ENCODE measurements at places on chromosomes 2 and 18.

DNA sequence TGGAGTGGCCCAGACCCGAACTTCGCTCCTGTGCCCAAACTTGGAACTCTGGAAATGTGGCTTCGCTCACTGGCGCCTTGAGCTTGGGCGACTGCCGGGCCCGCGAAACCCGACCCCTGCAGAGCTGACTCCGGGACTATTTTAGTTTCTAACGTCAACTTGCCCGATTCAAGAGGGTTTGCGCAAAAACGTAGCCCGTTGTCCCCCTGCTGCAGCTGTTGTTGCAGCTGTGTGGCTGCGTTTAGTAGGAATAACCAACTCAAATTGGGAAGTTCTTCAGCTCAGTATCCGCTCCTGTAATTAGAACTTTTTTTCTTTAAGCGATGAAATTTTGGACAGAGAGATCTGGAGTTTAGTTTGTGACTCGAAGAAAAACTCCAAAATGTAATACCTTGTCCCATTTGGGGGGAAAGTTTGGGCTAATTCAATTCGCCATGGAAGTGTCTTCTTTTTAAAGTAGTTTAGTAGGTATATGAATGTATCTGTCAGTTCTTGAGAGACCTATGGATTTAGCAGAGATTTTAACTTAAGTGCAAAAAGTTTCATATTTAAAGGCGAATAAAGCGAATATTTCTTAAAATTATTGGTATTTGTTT, 559 bp downstream of the MYL12A start:
- no peak for DNase-seq

DNA sequence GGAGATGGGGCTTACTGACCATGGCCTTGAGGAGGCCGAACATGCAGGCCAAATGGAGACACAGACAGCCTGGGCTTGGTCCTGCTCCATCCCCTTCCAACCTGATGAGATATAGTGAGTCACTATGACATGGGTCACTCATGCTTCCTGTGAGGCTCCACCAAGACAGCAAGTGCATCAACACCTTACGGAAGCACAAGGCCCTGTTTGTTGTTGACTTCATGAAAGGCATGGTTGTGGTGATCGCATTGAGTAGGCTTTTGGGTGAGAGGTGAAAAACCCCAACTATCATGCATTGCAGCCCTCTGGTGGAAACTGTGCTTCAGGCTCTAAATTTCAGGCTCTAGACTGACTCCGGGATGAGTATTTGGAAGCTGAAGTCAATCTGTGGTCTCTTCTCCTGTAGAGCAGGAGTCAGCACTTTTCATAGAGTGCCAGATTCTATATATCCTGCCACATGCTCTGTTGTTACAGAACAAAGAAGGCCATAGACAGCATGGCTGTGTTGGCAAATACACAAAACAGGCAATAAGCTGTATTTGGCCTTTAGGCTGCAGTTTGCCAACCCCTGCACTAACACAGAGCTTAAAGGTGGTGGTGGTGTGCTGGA, 10.1 kb downstream of the IL37 start:
- DNase-seq, result no peak

- DNase-seq, result no peak
Observed at GRCh38 chr2:159516241-159516758, 100.0 kb downstream of the BAZ2B start.

DNA sequence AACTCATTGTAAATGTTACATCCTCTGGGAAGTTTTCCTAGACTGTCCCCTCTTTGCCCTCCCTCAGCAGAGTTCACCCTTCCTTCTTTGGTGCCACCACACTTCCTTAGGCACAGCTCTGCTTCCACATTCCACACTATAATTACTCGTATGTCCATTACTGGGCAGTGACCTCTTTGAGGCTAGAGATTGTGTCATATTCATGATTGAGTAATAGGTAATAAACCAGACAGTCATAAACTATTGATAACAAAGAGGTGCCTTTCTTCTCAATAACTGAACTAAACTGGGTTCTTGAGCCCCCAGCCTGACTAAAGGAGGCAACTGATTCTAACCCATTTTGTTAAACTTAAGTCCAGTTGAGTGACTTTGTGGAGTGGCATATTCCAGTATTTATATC, 28.3 kb downstream of the MYO3B start:
- no peak for DNase-seq

DNA sequence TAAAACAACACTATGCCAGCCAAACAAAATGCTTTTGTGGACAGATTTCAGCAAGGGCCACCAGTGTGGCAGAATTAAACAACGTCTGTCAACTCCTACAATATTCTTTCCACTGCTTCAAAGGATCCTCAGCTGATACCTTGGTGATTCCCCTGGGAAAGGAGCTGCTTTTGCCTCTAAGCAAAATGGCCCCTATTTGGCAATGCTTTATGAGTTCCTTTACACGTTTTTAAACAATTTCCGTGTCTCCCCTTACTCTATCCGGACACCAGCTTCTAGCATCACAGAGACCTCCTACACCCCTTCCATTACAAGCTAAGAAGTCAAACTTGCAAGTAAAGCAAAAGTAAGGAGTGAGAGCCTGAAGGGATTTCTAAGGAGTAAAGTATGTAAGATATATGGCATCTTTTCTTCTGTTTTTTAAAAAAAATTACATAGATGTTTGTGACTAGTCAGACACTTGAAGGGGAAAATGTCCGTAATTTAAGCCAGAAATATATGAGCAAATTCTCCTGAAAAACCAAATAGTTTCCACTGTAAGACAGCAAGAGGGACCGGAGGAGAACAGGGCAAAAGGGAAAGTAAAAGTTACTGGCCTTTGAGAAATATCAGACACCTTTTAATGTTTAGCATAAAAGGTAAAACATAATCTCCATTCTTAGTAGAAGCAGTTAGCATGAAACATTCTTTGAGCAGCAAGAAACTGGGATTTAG, 1.9 kb downstream of the SOS1 start:
- no peak for DNase-seq

- no peak for DNase-seq
Observed at GRCh38 chr2:159349674-159350299, 63.3 kb upstream of the WDSUB1 start.

GRCh38 chr2:173151671-173152401, 76.2 kb downstream of the MAP3K20 start:
- no peak for DNase-seq

DNA sequence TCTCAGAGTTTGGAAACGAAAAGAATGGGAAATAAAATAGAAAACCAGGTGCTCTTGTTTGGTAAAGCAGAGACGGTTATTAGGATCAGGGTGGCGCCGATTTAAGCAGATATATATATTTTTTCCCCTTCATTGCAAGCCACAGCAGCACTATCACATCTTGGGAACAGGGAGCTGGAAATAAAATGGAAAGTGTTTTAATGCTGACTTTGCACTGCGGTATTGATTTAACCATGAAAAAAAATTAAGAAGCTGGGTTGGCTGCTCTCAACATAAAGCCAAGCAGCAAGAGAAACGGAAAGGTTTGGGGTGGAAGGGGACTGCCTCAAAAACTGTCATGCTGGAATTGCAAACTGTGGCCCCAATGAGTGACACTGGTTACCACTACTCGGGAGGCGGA, 102.7 kb upstream of the ZBTB14 start:
- DNase-seq, result no peak

DNA sequence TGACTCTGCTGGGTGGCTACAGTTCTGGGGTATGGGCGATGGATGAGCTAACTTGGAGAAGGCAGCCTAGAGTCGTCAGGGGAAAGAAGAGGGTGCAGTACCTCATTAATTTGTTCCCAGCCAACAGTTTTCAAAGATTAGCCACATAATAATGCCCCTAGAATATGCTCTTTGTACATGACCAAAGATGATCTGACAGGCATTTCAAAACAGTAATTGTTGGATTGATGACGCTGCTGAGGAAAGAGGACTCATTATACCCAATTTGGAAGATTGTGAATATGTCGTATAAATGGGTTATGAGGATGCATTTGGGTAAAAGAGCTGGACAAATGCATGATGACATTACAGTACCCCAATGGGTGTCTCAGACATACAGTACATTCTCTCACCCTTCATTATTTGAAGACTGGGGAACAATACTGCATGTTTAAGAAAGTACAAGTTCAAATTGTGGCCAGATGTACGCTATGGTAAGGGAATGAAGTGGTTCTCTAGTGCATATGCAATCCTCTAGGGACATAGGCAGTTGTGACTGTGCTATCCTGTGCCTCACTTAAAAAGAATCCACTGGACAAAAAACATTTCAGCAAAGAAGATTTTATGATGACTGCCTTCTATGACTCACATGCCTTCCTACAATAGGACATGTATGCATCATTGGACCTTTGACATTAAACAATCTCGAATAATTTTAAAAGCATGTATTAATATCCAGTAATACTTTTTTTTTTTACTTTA, 233.2 kb downstream of the CNTNAP5 start:
- DNase-seq, result no peak

GRCh38 chr2:86072271-86072858, 33.3 kb downstream of the POLR1A start:
- no peak for DNase-seq

GRCh38 chr2:66508484-66509071, 73.7 kb downstream of the MEIS1 start:
- DNase-seq, result no peak

DNA sequence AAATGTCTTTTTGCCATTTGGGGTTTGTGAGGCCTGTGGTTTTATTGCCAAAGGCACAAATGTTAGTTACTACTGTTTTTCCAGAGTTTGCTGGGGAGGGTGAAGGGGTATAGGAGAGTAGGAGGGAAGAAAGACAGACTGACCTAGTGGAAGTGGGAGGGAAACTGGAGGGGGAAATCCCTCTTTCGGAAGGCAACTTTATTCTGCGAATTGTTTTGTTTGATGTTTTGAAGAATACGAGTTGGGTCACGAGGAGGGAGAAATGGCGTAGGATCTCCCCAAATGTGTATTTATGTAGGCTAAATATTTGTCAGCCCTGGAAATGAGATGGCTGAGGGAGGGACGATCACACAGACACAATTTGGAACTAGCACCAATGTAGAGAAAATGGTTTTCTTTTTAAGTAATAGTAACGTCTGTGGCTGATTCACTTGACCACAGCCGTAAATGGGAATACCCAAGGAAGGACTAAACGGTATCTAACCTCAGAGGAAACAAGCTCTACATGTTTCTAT, 172.3 kb downstream of the ICOS start:
- no peak for DNase-seq

- DNase-seq, result no peak
Observed at GRCh38 chr2:173545364-173545763, 190.7 kb downstream of the CDCA7 start.

- no peak for DNase-seq
Observed at GRCh38 chr18:31091350-31091749, 10.9 kb downstream of the DSC2 start.

DNA sequence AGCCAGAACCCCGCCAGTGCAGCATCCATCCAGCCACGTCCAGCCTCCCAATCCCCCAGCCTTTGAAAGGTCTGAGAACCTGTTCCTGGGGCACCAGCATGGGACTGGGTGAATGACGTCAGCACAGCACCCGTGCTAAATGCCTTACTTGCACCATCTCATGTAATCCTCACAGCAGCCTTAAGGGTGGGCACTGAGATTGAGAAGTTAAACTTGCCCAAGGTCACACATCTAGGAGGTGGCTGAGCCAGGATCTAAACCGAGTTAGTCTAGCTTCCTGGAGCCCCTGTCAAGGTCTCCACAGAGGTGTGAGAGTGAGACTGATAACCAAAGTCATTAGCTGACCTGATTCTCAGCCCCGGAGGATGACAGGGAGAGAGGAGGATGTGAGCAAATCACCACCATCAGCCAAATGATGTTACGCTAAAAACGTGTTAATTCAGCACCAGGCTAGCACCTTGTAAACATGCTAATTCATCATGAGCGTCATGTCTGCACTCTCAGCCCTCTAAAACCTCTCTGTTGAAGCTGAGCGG, 4.6 kb downstream of the CD8A start:
- DNase-seq, result no peak

DNA sequence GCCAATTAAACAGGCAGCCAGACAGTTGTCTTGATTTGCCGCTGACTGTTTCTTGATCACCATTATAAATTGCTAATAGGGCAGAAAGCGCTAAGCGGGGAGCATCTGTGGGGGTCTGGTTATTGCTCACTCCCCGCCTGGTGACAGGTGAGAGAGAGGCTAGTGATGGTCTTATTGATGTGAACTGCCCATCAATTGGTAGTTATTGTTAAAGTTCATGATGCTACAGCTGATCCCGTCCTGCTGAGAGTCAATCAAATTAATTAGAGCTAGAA, 148.5 kb downstream of the LNPK start:
- no peak for DNase-seq

- DNase-seq, result peak; percentile 12
Observed at GRCh38 chr2:189580241-189580651, 340 bp downstream of the SLC40A1 start.

- peak; percentile 67 for DNase-seq
Observed at GRCh38 chr2:12501469-12502158, 215.1 kb upstream of the TRIB2 start.

DNA sequence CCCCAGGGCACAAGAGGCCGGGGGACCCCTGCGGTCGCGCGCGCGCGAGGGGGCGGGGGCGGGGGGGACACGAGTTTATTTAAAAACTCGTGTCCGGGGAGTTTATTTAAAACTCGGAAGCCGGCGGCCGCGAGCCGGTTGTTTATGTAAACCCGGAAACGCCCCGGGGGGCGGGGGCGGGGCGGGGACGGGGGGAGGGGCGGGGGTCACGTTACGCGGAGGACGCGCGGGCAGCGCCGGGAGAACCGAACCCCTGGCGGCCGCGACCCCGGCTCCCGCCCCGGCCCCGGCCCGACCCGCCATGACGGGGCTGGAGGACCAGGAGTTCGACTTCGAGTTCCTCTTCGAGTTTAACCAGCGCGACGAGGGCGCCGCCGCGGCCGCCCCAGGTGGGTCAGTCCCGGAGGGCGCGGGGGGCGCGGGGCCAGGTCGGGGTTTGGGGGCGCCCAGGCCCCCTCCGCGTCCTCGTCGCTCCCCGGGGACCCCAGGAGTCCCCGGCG, 4.4 kb downstream of the NFATC1 start:
- peak; percentile 65 for DNase-seq

- DNase-seq, result no peak
Observed at GRCh38 chr2:212414767-212415211, 123.8 kb downstream of the ERBB4 start.

DNA sequence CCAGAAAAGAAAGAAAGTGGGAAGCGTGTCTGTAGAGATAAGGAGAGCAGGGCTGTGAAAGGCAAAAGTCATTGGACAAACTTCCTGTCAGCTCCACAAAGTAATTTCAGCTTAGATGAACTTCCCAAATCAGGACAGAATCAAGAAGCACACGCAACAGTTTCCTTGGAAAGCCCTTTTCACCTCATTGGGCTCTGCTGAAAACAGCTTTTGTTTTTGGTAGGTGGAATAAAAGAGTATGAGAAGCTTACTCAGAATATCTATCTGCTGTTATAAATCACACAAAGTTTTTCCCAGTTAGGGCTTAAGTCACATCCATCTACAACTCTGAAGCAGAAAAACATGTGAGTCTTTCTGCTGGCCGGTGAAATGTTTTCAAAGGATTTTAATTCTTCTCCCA, 42.4 kb upstream of the EFEMP1 start:
- DNase-seq, result no peak

- DNase-seq, result no peak
Observed at GRCh38 chr18:58454406-58455061, 174.4 kb downstream of the ALPK2 start.

GRCh38 chr2:234497594-234498235, 834 bp upstream of the ARL4C start:
- no peak for DNase-seq

All from activated effector memory CD4-positive, alpha-beta T cell treated with Interleukin-2 at 50 U/mL for 16 hours (primary cell).